ENCODE measurements at places on chromosomes 11 and 22.

- no peak for DNase-seq
Observed at GRCh38 chr22:19916941-19917340, 24.6 kb upstream of the COMT start.

- DNase-seq: no peak
Observed at GRCh38 chr22:35476341-35476740, 64.3 kb upstream of the RASD2 start.

DNA sequence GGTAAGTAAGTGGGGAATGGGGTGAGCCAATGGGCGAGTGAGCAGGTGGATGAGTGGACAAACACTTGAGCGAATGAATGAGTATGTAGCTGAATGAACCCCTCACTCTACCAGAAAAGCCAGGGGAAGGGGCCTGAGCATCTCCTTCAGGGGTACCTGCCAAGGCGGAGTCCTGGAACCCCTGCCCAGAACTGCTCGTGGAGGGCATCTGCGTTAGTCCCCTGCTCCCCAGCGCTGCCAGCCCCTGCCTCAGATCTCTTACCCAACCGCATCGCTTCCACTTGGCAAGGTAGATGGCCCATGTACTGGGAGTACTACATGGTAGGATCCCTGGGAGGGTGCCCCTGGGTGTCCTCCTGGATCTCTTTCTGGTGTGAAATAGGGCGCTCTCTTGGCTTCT is 7.4 kb upstream of the ANO1 start:
- DNase-seq: no peak

DNA sequence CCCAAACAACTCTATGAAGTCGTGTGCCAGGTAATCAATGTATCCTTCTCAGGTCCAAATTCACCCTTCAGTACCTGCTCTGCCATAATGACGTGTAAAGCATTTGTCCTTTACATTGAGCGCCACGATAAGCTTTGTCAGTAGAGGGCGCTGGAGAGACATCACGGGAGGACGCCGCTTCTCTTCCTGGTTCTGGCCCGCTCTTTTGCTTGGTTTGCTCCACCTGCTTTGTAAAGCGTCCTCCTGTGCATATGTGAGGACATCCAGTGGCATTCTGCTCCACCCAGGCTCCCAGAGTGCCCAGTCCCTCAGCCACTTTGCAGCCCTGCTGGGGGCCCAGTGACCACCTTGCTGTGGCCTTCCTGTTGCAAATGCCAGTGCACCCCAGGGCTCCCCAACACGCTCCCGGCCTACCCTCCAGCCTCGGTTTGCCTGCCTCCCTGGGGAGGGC is 61.1 kb downstream of the WT1 start:
- no peak for DNase-seq

- no peak for DNase-seq
Observed at GRCh38 chr22:44865193-44866057, 113.0 kb downstream of the ARHGAP8 start.

- DNase-seq: no peak
Observed at GRCh38 chr11:64758330-64759079, 1.3 kb downstream of the PYGM start.

DNA sequence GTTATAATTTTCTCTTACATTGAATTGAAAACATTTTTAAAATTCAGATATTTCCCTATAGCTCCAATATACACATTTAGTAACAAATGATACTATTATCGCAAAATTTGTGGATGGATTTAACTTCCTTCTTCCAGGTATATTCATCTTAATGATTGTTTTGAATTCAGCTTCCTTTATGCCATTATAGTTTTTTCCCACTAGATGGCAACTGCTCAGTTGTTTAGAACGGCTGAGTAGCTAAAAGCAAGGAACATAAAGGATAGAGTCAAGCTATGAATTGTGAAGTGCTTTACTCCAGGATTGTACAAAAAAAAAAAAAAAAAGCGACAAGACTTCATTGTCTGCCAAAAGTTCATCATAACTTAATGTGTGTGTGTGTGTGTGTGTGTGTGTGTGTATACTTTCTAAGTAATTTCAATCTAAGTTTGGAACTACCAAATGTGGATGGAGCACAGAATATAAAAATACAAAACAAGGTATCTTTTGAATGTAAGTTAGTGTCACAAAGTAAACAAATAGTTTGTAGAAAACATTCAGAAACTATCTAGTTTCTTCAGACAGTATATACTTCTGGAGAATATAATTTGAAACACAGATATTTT is 846.4 kb downstream of the DLG2 start:
- no peak for DNase-seq

DNA sequence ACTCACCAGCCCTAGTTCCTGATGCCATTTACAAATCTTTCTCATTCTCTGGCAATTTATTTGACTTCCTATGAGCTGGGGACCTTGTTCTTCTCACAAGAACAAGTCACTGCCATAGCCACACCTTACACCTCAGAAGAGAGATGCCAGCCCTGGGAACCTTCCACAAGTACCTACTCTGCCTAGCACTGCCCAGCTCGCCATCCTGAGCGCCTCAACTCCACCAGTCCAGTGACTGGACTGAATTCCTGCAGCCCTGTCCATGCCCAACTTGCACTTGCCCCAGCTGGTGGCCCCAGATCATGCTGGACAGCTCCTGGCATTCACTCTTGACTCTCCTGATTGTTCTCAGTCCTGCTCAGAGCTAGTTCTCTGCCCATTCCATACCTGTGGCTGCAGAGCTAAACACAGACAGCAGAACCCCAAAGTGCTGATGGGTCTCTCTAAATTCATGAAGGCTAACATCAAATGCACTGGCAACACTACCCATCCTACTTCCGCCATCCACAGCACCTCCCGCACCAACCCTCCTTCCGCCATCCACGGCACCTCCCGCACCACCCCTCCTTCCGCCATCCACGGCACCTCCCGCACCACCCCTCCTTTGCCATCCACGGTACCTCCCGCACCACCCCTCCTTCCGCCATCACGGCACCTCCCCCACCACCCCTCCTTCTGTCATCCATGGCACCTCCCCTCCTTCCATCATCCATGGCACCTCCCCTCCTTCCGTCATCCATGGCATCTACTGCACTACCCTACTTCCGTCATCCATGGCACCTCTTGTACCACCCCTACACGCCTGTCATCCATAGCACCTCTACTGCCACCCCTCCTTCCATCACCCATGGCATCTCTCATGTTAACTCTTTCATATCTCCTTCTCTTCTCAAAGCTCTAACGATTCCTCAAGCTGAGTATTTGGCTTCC is 23.6 kb upstream of the SLC25A1 start:
- no peak for DNase-seq

GRCh38 chr11:60872124-60872960 is 5.0 kb downstream of the ZP1 start:
- no peak for DNase-seq

DNA sequence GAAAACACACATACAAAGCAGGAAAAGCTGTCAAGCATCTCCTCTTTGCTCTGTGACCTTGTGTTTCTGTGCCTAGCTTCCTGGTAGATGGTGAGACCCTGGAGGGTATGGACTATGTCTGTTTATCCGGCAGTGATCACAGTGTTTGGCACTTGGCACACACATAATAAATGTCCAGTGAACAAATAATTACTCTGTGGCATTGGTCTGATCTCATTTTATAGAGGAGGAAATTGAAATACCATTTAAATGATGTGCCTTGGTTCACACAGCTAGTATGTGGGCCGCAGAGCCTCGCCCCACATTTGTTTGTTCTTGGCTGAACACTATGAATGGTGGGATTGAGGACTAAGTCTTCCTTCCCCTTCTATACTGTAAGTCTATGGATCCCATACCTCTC is 104.7 kb upstream of the SPON1 start:
- no peak for DNase-seq

DNA sequence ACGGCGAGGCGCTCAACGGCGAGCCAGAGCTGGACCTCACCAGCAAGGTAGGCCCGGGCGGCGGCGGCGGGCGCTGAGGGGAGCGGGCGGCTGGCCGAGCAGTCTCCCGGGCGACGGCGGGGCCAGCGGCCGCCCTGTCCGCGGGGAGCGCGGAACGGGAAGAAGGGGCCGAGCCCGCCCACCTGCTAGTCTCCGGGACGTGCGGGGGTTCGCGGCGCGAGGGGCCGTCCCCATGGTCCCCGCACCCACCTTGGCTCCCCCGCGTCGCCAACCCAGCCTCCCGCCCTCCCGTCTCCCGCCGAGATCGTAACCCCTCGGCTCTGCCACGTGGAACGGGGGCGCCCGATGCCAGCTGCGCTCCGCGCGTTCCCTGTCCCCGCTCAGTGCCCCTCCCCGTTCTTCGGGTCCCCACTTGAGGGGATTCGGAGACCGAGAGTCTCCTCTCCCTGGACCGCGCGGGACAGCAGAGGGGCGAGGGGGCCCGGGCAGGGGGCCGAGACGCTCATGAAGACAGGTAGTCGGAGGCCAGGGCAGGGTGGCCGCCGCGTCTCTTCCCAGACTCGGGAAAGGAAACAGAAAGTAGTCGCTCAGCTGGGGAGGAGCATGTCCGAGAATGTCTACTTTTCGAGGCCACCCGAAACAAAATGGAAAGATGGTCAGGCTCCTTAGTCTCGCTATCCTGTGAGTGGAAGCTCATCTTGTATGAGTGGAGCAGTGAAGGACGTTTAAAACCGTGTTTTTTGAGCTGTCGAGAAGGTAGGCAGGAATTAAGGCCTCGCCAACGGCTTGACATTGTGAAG is 557 bp downstream of the GTPBP1 start:
- no peak for DNase-seq

DNA sequence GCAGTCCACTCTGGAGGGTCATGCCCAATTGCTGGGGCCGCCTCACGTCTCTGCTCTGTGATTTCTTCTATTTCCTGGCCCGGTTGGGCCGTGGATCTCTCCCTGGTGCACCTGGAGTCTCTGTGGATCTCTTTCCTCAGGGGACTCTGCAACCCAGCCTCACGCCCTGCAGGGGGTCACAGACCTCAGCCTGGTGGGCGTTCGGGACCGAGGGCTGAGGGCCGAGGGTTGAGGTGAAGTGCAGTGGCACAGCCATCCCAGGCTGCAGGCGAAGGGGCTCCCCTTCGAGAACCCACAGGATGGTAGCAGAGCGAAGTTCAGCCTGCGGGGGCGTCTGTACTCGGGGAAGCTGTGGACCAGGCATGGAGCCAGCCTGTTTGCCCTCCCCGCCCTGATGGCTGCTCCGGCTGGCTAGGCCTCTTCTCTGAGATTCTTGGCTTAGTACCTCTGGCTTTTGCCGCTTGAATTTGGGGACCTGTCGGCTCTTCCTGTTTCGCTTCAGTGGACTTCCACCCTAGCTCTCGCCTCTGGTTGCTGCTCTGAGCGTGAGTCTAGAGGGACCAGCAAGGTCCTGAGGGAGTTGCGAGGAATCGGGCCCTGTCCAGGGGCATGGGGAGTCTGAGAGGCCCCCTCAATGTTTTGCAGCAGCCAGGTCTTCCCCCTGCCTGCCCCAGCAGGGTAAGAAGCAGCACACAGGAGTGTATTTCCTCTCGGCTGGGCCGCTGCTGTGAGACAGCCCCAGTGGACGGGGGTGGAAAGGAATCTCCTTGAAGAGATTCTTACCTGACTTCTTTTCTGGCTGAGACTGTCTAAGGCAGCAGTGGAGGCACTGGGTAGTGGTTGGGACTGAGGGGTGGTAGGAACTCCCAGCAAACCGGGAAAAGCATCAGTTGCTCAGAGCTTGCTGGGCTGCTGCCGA is 140.8 kb downstream of the TBC1D22A start:
- DNase-seq: no peak

Measured in stimulated activated CD8-positive, alpha-beta memory T cell treated with anti-CD3 and anti-CD28 coated beads, Interleukin-15, amount 100 ng/mL, for 1 hour (primary cell).